Melanocyte of skin (primary cell): ENCODE measurements at places on chromosomes 16 and 17. TPM values are rescaled to one million over a fixed set of nuclear protein-coding genes. Genes with fewer than 3 reads are reported as not detected.

The BEAN1 gene
- 0.93 and 1.3 TPM in 2 replicates for total RNA-seq

The CETP gene
- not detected in 2 replicates for total RNA-seq

The C16orf89 gene
- total RNA-seq = not detected in 2 replicates

The IL21R gene
- under 0.01 TPM in 2 replicates for total RNA-seq

The RAPGEFL1 gene
- 2.6 and 3.3 TPM in 2 replicates for total RNA-seq

The TAC4 gene
- not detected in 2 replicates for total RNA-seq

The NTN3 gene
- 0.34 TPM in 1 of 2 replicates, not detected in the other for total RNA-seq

The SPNS3 gene
- not detected in 2 replicates for total RNA-seq

The TP53TG3 gene
- total RNA-seq = 0.62 TPM in 1 of 2 replicates, not detected in the other

The RHOT1 gene
- total RNA-seq = 54.6 and 58.6 TPM in 2 replicates

The PGP gene
- 40.6 and 40.7 TPM in 2 replicates for total RNA-seq

The CLEC19A gene
- total RNA-seq = not detected in 2 replicates

The NGFR gene
- 10.0 and 13.3 TPM in 2 replicates for total RNA-seq

The PRAC2 gene
- not detected in 2 replicates for total RNA-seq

The ALOX15B gene
- total RNA-seq = under 0.01 and 0.15 TPM in 2 replicates

The AGRP gene
- not detected in 2 replicates for total RNA-seq

The CBFB gene
- total RNA-seq = 118 and 126 TPM in 2 replicates

The C17orf67 gene
- 0.15 and 0.33 TPM in 2 replicates for total RNA-seq

The EIF5A gene
- total RNA-seq = 773 and 830 TPM in 2 replicates

The TNFRSF17 gene
- not detected in 2 replicates for total RNA-seq

The CTRL gene
- 1.2 and 1.3 TPM in 2 replicates for total RNA-seq

The ABCA3 gene
- total RNA-seq = under 0.01 and 0.31 TPM in 2 replicates

The LGALS9B gene
- total RNA-seq = not detected in 2 replicates

The HIGD1B gene
- total RNA-seq = not detected in 2 replicates

The INCA1 gene
- total RNA-seq = under 0.01 TPM in 1 of 2 replicates, not detected in the other

The STX1B gene
- 0.67 and 0.77 TPM in 2 replicates for total RNA-seq

The UNC45B gene
- not detected in 2 replicates for total RNA-seq

The OSGIN1 gene
- total RNA-seq = 10.3 and 32.7 TPM in 2 replicates

The SCNN1B gene
- not detected in 2 replicates for total RNA-seq

The GPR179 gene
- under 0.01 TPM in 2 replicates for total RNA-seq

The CCL17 gene
- total RNA-seq = 0.33 TPM in 1 of 2 replicates, not detected in the other

The DNAAF8 gene
- total RNA-seq = 0.33 and 0.46 TPM in 2 replicates
